ENCODE measurements at places on chromosomes 6 and 20.

- DNase-seq, result peak; percentile 71
These were observed 732 bp upstream of the STXBP5 start for GRCh38 chr6:147203311-147204059.

GRCh38 chr6:105432797-105433196 lies 29.9 kb upstream of the PREP start:
- no peak for DNase-seq

DNA sequence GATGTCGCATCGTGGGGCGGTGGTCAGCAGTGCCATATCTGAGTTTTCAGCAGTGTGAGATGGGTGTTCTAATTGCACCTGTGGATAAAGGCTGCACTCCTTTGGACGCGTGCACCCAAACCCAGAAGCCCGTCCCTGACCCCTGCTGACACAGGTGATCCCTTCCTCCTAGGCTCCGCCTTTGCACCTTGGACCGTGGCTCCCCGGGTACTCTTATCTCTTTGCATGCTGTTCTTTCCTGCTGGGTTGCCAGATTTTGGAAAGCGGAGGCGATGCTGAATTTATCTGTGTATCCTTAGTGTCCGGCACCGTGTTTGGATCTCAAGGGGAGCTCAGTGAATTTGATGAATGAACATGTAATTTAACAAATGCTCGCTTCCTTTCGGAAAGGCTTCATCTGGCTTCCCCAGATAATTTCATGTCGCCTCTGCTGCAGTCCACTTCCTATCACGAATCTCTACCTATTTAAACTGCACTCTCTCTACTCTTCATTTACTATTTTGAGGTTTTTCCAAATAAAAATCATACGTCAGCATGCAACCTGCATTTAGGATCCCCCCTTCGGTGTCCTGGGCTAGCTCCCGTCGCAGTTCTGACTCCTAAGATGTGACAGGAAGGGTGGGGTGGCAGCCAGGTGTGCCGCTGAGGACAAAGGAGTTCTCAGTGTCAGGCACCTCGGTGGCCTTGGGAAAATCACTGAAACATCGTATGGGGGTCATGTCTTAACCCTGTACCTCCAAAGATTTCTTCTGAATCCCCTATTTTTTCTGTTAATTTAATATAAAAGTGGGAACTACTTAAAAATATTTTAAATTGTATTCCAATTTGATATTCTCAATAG lies 753 bp upstream of the PERP start:
- DNase-seq, result peak; percentile 80

DNA sequence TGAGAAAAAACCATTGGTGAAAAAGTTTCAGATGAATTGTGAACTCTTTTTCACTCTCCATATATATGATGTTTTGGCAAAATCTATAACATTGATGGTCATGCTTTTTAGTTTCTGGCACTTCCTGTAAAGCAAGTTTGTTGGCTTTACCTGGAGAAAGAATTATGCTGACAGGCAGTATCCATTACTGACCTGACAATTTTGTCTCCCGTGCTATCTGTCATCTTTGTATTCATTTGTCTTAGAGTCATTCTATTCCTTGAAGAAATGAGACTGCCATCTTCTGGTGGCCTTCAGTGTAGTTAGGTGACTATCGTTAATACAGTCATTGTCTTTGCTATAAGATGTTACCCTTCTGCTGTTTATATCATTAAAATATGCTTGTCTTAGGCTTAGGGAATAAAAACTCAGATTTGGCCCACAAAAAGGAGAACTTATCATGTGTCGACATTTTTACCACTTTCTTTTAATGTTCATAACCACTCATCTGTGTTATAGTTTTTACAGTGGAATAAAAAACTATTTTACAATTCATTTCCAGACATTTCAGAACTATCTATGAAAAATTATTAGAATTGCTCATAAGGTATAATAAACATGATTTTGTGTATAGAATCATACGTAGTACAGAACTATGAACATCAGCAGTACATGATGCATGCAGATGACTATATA lies 707.0 kb downstream of the EPM2A start:
- no peak for DNase-seq

- no peak for DNase-seq
These were observed 17.4 kb upstream of the TMEM217 start for GRCh38 chr6:37275350-37275749.

- no peak for DNase-seq
These were observed 45.0 kb downstream of the SULF2 start for GRCh38 chr20:47740121-47740861.
